ENCODE measurements at places on chromosomes 4 and X.

GRCh38 chrX:19649226-19649995 lies 134.1 kb upstream of the MAP3K15 start:
- DNase-seq: no peak

DNA sequence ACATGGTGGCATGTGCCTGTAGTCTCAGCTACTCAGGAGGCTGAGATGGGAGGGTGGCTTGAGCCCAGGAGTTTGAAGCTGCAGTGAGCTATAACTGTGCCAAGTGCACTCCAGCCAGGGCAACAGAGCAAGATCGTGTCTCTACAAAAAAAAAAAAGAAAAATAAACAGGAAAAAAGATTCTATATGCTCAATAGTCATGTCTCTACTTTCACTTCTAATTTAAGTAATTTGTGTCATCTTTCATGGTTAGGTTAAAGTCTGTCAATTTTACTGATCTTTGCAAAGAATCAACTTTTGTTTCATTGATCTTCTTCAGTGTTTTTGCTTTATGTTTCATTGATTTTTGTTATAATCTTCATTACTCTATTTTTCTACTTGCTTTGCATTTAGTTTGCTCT lies 106.2 kb upstream of the MAB21L2 start:
- no peak for DNase-seq

DNA sequence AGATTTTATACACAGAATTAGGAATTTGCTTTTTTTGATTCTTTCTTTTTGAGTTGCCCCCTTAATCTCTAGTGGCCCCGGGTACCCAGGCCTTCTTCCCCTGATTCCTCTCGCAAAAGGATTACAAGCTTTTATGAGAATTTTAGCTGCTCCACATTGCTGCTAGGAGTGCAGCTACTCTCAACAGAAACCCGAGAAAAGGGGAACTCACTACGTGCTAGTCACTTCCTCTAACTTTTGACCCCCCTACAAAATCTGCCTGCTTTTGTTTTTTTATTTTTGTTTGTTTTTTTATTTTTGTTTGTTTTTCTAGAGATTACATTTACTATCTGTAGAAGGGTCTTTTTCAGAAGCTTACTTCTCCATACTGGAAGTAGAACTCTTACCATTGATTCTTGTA lies 64.1 kb downstream of the ZNF81 start:
- DNase-seq: no peak

- no peak for DNase-seq
These were observed 5.5 kb downstream of the USO1 start for GRCh38 chr4:75729836-75730235.

GRCh38 chrX:138001226-138001625 lies 435.3 kb downstream of the ZIC3 start:
- DNase-seq: no peak

GRCh38 chr4:25552580-25553271 lies 102.9 kb upstream of the SLC34A2 start:
- no peak for DNase-seq

DNA sequence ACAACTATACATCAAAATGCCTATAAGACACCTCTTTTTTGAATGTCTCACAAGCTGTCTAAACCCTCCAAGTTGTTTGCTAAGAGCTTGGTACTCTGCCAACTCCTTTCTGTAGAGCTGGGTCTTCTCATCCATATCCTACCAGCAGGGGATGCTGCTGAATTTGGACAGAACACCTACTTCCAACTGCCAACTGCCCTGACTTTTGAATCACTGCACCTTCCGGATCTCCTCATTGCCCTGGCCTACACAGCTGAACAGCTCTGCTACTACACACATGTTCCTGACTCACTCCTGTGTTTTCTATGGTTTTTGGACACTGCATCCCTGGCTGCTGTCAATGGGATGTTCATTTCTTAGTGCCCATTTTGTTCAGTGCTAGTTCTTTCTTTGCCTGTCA lies 18.7 kb downstream of the FAM184B start:
- no peak for DNase-seq

DNA sequence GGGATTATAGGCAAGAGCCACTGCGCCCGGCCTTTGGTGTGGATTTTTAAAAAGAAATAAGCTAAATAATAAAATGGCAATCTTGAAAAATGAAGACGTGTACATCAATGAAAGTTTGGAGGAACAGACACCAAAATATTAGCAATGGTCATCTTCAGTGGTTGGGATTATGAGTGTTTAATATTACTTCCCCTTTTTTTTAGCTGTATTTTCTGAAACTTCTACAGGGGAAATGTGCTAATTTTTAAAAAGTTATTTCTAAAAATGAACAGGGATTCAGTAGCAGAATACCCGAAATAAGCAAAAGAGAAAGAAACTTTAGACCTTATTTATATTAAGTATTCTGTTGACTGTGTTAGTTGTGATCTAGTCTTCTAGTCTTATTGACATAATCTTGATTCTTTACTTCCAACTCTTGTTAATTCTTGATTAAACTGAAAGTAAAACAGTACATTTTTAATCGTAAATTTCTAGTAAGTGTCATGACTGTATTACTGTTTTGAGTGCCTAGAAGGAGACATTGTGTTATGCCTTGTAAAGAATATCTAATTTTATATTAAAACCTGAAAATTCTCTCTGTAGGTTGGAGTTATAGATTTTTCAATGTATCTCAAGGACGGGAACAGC lies 51.3 kb downstream of the RUFY3 start:
- DNase-seq: no peak

DNA sequence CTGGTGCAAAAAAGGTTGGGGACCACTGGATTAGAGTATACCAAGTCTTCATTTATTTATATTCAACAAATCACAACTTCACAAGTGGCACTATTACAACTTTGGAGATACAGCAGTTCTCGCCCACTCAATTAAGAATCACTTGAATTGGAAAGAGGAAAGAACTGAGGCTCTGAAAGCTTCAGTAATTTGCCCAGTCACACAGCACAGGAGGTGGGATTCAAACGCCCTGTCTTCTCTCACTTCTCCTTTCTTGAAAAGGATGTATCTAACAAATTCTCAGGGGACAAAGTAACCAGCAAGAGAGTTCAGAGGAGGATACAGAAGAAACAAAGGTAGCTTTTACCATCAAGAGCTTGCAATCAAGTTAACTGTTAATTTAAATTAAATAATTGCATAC lies 12.4 kb downstream of the SMIM14 start:
- DNase-seq: no peak

GRCh38 chr4:140054861-140055260 lies 99.1 kb downstream of the MAML3 start:
- no peak for DNase-seq

DNA sequence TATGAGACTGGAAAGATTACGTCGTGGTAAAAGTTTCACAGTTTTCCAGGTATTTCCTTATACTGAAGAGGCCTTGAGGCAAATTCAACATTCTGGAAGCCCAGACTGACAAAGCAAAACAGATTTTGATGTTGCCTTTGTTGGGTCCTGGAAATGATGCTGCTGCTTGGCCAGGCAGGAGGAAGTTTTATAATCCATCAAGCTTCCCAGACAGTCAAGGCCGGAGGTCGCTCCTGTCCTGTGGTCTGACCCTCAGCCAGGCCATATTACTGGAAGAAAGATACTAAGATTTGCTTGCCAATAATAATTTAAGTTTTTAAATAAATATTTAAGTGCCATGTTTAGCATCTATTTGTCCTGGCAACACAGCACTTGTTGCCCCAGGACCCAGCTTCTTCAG lies 63.4 kb downstream of the TAPT1 start:
- no peak for DNase-seq

Data from stimulated activated CD8-positive, alpha-beta memory T cell treated with anti-CD3 and anti-CD28 coated beads, Interleukin-12 subunit alpha, Interleukin-12 subunit beta, amount 100 ng/mL, for 1 hour (primary cell).